ENCODE measurements at places on chromosomes 12 and 14. TPM values are rescaled to one million over a fixed set of nuclear protein-coding genes. Genes with fewer than 3 reads are reported as not detected.

The ADAM21 gene
- 0.11 TPM for total RNA-seq

DNA sequence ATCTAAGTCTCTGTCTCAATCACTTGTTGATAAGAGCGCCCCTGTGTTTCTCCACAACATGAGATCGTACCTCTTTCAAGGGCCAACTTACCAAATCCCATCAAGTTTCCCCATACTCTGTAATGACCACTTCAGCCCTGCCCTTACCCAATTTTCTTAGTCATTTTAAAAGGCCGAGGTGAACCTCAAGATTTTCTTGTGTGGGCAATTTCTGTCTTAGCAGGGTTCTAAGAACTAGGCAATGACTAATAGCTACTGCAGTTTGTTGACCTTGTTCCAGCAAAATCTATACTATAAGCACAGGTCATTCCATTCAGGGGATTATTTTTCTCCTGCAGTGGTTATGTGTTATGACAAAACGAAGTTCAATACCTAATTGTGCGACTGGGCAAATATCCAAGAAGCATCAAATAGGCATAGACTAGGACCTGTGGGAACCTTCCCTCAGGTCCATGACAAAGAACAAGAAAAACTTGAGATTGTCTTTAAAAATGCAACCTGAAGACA lies 359.8 kb downstream of the PCNX1 start:
- no peak for DNase-seq
- H3K36me3 ChIP-seq, result no peaks in the 10 kb centered on the region
- H3K4me1 ChIP-seq, result no peaks in the 10 kb centered on the region
- H3K4me3 ChIP-seq, result no peak overlapping the region
- no peak overlapping the region for H3K27ac ChIP-seq

- H3K27ac ChIP-seq, result no peak overlapping the region
- no peak for DNase-seq
- no peaks in the 10 kb centered on the region for H3K27me3 ChIP-seq
These were observed 28.3 kb upstream of the ZFP36L1 start for GRCh38 chr14:68820999-68821683.

- no peak for DNase-seq
- H3K27me3 ChIP-seq, result no peaks in the 10 kb centered on the region
- no peak overlapping the region for H3K27ac ChIP-seq
- peaks cover 29% of the 10 kb centered on the region for H3K4me1 ChIP-seq
These were observed 2.3 kb downstream of the MON2 start for GRCh38 chr12:62468935-62469334.
